ENCODE measurements at places on chromosomes 2 and 18. TPM values are rescaled to one million over a fixed set of nuclear protein-coding genes. Genes with fewer than 3 reads are reported as not detected.
A peak's percentile ranks its signal among the peaks of the same experiment; 100 is the strongest.

DNA sequence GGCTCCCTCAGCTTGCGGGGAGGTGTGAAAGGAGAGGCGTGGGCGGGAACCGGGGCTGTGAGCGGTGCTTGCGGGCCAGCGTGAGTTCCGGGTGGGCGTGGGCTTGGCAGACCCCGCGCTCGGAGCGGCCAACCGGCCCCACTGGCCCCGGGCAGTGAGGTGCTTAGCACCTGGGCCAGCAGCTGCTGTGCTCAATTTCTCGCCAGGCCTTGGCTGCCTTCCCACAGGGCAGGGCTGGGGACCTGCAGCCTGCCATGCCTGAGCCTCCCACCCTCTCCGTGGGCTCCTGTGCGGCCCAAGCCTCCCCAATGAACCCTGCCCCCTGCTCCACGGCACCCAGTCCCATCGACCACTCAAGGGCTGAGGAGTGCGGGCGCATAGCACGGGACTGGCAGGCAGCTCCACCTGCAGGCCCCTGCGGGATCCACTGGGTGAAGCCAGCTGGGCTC is 48.2 kb downstream of the RNF138 start:
- no peak for DNase-seq

GRCh38 chr18:35484034-35484433 is 13.7 kb downstream of the INO80C start:
- no peak for DNase-seq

PLEKHM3 gene
- total RNA-seq, result 8.7 TPM

GRCh38 chr2:204108330-204108751 is 171.8 kb downstream of the ICOS start:
- DNase-seq, result peak; percentile 81

DNA sequence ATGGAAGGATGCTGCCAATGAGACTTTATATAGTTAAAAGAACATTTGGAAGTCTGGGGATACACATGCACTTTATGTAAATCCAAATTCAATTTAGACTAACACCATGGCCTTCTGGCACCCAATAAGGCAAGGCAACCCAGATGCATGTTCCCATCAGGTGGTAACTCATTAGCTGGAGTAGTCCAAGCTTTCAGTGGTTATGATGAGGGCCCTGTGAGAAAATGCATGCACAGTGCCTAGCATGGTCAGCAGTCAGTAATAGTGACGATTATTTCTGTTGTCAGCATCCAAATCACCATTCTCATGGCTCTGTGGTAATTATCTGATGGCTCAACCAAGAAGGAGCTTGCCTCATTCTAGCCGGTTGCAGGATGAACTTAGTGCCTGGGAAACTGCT is 70.3 kb upstream of the CTLA4 start:
- no peak for DNase-seq

DNA sequence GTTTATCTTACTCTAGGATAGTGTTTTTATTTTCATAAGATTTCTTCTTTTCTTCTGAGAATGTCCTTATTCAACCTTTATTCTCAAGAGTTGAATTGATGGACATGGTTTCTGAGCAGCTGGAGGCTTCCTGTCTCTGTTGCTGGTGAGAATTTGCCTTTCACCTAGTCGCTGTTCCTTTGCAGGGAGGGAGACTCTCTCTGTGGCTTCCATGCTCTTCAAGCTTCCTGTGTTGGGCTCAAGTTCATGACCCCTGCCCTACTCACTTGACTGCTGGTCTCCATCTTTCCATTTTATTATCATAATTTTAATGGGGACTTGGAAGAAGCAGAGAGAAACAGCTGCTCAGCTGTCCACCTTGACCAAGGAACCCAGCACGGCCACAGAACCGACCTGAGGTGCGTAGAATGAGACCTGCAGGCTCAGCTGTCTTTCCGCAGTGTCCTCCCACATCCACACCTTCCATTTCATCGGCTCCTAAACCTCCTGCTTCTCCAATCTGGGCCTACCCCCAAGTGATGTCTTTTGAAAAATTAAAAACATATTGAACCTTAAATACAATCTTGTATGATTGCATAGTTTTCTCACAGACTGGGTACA is 24.2 kb downstream of the TMEM18 start:
- DNase-seq, result no peak

GKN2 gene
- not detected for total RNA-seq

RAB17 gene
- 0.93 TPM for total RNA-seq

DNA sequence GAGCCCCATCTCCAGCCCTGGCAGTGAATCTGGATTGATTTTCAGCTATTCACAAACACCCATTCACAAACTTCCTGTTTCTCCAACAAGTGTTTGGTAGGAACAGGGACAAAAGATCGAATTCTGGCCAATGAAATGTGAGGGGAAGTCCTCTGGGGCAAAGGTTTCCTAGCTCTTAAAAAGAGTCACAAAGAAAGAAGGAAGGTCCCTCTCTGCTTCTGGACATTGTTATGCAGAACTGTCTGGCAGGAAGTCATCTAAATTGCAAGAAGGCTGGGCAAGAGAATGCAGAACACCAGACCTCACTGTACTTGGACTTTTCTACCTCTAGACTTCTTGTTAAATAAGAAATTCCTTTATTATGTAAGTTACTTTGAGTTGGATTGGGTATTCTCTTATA is 137.3 kb downstream of the CCDC148 start:
- DNase-seq, result no peak

GRCh38 chr2:65380255-65380654 is 52.1 kb downstream of the SPRED2 start:
- DNase-seq, result no peak

- no peak for DNase-seq
These were observed 11.6 kb upstream of the RBFA start for GRCh38 chr18:80022613-80023012.

CCDC148 gene
- total RNA-seq, result 1.2 TPM

OTOS gene
- not detected for total RNA-seq

GRCh38 chr2:237581751-237582746 is 8.5 kb downstream of the RAB17 start:
- peak; percentile 88 for DNase-seq

EVA1A gene
- total RNA-seq, result 6.9 TPM

DNA sequence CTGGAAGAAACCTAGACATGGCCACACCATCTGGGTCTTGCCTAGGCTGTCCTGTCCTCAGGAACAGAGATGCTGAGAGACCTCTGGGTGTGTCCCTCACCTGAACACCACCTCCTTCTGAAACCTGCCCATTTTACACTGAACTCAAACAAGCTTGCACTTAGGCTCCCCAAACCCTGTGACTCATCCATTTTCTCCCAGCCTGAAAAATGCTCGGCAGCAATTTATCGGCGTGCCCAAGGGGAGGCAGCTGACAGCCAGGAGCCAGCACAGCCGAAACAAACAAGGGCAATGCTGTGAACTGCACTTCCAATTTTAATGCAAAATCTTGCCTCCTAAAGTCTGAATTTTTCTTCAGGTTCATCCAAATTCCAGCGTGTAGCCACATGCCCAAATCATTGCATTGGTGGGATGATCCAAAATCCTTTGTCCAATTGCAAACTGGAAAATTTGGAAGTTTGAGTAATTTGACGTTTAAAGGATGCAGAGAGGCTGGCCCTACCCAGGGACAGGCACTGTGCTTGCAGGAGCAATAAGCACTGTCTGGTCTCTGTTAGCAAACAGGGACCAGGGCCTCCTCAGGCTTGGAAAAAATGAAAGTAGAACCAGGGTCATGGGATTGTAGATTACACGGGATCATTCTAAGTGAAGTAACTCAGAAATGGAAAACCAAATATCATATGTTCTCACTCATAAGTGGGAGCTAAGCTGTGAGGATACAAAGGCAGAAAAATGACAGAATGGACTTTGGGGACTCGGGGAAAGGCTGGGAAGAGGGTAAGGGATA is 67.7 kb downstream of the GALNT14 start:
- no peak for DNase-seq

DNA sequence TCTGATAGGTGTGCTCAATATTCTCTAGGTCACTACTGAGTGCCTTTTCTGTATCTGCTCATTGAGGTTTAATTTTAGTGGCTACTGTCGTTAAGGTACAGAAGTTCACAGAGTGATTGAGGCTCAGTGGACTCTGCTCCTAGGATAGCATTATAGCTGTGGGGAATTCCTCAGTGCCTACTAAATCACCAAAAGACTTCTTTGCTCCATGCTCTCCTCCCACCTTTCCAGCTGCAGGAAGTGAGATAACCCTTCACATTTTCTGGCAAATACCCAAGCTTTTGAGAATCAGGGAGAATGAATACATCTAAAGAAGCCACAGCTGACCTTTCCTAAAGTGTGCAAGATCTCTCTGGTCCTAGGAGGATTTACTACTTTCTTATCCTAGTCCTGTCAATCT is 95.2 kb upstream of the FSIP2 start:
- peak; percentile 11 for DNase-seq

DNA sequence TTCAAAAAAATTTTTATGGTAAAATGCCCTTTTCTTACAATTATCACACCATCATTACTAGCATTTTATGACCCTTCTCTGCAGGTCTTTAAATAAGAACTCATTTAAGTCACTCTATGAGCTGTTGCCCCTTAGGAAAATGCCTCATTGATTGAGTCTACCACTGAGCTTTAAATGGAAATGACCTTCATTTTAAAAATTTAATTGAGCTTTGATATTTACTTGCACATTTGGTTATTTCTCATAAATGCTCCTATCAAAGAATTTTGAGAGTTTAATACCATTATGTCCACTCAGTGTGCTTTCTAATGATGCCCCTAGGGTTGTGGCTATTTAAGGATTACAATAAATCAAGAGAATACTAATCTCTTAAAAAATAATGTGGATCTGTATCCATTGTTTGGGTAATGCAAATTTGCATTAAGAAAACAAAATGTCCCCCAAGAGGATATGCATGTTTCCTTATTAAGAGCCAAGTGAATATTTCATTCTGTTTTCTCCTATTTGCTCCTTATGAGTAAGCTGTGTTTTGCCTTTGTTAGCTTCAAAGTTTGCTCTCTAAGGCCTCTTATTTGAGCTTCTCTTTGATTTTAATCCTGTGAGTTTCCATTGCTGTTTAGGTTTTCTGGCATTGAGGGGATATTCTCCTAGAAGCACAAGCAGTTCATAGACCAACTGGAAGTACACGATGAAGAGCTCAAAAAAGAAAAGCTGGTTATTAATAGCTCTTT is 69.8 kb downstream of the CERS6 start:
- peak; percentile 78 for DNase-seq

DNA sequence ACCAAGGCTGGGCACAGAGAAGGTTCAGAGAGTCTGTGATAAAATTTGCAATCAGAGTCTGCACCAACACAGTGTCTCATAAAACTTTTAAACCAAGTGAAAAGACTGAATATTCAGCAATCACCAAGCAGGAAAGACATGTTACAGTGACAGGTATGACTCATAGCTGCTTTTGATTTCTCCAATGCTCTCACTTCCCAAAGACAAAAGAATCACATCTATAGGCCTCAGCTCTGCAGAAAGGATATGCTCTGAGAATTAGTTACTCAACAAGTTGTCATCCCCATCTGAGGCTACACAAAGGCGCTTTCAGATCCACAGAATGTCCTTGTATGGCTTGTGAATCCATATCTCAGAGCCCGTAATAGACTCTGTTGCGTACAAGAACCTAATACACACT is 92.5 kb downstream of the KCNF1 start:
- DNase-seq, result no peak

DNA sequence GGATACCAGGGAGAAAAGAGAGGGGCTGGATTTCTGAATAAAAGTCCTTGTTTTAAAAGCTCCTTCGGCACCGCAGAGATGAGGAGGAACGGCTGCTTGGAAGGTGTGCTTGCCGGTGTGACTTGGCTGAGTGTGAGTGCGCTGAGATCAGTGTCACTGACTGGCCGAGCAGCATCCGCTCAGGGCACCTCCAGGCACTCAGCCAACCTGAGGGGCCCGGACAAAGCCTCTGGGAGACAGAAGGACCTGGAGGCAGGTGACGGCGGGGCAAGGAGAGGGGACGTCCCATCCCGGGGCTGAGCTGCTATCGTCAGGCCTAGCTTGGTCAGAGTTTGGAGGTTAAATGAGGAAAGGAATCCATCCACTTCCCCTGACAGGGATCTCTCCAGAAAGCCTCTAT is 16.8 kb upstream of the ALLC start:
- no peak for DNase-seq

DNA sequence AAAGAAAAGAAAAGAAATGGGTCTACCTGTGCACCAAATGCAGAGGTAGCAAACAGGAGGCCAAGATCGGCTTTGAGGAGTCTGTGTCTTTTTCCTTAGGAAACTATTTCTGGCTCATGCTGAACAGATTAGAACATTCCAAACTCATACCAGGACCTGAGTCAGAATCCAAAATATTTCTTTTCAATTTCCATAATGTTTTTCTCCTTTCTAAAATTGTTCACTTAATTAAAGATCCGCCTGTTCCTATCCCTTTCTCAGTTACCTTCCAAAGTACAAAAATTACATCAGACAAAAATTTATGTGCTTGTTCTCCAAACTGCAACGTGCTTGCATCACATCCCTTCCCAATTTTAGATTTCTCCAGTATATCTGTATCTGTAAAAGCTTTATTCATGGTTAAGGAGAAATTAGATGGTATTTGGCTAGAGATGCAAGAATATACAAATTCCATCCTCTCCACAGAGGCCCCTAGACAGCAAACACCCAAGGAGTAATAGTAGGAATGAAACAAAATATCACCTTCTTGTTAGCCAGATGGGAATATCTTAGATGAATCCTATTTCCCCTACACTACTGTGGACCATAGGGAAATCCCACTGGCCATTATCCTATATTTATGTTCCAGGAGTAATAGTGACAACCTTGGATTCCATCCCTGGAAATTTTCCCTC is 130.6 kb downstream of the LNPK start:
- DNase-seq, result peak; percentile 74

SIX3 gene
- total RNA-seq, result not detected

- no peak for DNase-seq
These were observed 16.7 kb upstream of the FAM228A start for GRCh38 chr2:24158131-24158530.

DNA sequence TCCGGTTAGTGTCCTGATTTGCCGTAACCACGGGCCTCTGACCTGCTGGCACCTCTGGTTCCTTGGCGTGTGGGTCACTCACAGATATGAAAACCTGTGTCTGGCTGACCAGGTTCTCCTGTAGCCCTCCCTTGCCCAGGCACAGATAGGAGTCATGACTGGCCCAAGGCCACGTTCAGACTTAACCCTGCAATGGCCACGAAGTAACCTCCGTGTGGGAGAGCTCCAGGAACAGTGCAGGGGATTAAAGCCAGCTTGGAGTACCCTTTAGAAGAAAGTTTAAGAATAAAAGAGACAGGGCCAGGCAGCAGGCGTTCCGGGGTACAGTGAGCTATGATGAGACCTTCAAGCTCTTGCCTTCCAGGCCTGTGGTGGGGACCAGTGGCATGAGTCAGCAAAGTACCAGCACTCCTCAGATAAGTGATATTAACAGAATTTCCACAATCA is 25.5 kb downstream of the CENPO start:
- no peak for DNase-seq

Data from muscle of leg (tissue), 16 donors.